Epithelial cell of proximal tubule (primary cell): ENCODE measurements at places on chromosomes 4 and X.

DNA sequence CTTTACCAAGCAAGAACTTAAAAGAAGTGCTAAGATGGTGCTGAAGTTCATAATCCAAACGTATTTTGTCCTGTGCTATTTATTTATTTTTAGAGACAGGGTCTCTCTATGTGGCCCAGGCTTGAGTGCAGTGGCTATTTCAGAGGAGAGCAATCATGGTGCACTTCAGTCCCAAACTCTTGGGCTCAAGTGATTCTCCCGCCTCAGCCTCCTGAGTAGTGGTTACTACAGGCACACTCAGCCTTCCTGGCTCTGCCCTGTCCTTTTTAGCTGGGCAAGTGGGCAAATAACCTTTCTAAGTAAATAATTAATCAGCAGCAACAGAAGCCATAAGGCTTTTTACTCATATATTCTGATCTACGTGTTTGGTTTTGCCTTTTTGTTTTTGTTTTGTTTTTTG lies 2.6 kb downstream of the NSD2 start:
- DNase-seq, result no peak

GRCh38 chr4:94519019-94519418 lies 67.3 kb downstream of the PDLIM5 start:
- no peak for DNase-seq

GRCh38 chrX:55710701-55711100 lies 6.8 kb upstream of the RRAGB start:
- DNase-seq, result peak; percentile 38

GRCh38 chr4:111937368-111937767 lies 207.9 kb upstream of the FAM241A start:
- no peak for DNase-seq

DNA sequence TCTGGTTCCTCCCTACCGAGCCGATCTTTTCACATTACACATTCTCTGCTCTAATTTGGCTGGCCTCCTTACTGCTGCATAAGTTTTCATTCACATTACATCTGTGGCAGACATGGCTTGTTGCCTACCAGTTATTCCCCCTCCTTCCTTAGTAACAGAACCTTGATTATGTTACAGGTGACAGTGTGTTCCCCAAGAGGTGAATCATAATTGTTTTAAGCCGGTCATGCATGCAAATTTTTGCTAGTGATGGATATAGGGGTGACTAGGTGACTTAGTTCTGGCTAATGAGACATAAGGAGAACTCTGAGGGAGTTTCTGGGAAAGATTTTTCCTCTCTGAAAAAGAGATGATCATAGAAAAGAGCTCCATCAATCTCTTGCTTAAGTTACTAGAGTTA lies 8.4 kb upstream of the LAMP2 start:
- peak; percentile 68 for DNase-seq

- no peak for DNase-seq
These were observed 37.9 kb upstream of the NKAP start for GRCh38 chrX:119981286-119982070.

DNA sequence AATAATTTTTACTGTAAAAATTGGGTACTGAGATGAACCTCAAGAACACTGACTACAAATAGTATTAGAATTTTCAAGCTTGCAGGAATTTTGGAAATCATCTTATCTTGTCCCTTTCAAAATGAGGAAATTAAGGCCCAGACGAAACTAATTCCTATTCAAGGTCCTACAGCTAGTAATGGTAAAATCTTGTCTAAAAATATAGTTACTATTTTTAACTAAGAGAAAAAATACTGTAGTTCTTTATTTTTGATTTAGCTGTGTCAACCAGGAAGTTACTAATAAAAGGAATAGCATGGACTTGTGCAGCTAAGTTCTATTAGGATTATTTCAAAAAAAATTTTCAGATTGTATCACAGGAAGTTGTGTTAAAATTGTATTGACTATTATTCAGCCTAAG lies 12.7 kb downstream of the PRIMPOL start:
- no peak for DNase-seq

GRCh38 chr4:123893011-123893981 lies 496.7 kb downstream of the SPRY1 start:
- no peak for DNase-seq

- peak; percentile 19 for DNase-seq
These were observed 144.9 kb downstream of the STIM2 start for GRCh38 chr4:27005501-27005900.

- DNase-seq, result no peak
These were observed 8.9 kb upstream of the AGA start for GRCh38 chr4:177451108-177451500.

DNA sequence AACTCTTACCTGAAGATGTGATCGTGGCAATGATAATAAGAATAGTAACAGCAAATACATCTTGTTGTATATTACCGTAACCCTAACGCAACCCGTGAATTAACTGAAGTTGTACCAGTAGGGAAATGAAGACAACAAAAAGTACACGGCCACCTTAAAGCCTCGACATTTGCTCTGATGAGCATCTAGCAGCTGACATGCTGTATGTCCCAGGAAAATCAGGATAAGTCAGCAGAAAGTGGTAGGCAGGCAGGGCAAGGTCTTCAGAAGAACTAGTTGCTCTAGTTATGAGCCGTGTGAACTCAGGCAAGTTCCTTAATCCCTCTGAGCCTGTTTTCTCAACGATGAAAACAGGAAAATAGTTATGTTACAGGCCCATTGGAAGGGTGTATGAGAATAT lies 7.7 kb upstream of the ASB5 start:
- no peak for DNase-seq

DNA sequence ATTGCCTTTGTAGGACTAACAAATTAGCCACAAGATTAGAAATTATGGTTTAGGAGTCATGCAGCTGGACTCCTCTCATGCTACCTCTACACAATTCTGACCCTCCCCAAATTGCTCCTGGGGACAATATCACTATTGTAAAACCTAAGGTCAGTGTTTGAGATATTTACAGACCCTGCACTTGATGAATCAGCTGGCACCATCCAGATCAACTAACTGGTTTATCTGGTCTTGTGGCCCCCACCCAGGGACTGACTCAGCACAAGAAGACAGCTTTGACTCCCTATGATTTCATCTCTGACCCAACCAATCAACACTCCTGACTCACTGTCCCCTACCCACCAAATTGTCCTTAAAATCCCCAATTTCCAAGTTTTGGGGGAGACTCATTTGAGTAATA lies 192.4 kb downstream of the STPG2 start:
- no peak for DNase-seq

DNA sequence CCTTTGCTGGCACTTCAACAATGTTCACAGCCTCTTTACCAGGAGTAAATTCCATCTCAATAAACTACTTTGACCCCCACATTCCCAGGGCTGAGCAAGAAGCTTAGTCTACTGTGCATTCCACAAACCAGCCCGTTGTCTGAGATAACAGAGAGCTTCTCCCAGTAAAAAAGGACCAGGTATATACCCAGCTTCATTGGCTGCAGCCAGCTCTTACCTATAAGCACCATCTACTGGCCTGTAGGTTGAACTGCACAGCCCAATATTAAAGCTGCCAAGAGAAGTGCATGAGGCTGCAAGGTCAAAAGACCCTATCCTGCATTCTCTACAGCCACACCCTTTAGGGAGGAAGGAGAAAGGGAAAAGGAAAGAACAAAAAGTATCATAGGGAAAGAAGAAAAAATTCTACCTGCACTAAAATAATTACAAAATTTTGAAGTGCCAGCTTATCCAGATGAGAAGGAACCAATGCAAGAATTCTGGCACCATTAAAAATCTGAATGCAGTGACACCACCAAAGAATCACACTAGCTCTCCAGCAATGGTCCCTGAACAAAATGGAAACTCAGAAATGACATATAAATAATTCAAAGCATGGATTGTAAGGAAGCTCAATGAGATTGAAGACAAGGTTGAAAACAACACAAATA lies 45.7 kb upstream of the INTU start:
- peak; percentile 19 for DNase-seq

GRCh38 chr4:88162626-88163025 lies 4.2 kb upstream of the ABCG2 start:
- DNase-seq, result no peak

DNA sequence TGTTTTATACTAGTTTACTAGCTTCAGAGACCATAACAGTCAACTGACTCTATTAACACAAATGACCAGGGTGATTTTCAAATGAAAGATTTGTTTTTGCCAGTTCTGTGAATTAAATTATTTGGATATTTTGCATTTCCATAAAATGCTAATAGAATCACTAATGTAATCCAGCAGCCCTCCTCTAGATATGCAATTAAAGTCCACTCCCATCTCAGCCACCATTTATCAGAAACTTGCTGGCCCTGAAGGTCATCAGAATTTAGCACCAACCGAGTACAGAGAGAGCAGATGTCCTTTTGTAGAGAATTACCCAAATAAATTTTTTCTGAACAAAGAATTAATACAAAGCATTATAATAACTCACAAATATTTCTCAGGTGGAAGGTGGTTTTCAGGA lies 531.1 kb upstream of the SLIT2 start:
- no peak for DNase-seq

- DNase-seq, result no peak
These were observed 12.8 kb upstream of the TMSB4X start for GRCh38 chrX:12962041-12962504.

GRCh38 chr4:55458164-55458563 lies 62.4 kb downstream of the TMEM165 start:
- DNase-seq, result no peak

GRCh38 chr4:184792950-184793555 lies 32.7 kb downstream of the ACSL1 start:
- peak; percentile 91 for DNase-seq

GRCh38 chrX:45502396-45502795 lies 301.7 kb upstream of the DIPK2B start:
- no peak for DNase-seq

DNA sequence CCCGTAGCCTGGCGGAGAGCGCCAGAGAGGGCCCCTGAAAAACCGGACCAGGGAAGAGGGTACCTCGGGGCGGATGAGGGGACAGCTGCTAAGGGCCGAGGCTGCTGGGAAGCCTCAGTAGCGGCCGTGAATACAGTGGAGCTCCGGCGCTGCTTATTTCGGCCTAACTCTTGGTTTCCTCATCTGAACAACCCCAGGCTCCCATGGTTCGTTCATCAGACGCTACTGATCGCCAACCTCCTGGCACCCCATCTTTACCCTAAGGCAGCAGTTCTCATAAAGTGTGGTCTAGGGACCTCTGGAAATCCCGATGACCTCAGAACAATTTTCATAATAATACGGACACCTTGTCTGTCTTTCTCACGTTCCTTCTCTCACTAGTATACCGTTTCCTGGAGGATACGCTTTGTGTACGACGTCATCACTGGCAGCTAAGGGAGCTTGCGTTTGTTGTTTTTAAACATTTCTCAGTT lies 645 bp upstream of the RAB28 start:
- DNase-seq, result no peak

DNA sequence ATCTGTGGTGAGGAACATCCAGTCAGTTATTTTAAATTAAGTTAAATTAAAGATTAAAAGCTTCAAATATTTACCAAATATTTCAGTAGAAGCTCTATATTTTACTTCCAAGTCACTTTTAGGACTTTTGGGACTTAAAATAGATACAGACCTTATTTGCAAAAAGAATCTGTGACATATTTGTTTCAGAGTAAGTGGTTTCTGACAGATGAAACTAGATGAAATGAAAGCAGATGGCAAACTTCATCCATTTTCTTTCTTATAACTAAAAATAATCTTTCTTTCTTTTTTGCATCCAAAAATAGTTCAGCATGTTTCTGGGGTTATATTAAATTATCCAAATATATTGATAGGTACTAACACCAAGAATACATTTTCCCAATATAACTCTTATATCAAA lies 6.6 kb upstream of the UTP3 start:
- no peak for DNase-seq

DNA sequence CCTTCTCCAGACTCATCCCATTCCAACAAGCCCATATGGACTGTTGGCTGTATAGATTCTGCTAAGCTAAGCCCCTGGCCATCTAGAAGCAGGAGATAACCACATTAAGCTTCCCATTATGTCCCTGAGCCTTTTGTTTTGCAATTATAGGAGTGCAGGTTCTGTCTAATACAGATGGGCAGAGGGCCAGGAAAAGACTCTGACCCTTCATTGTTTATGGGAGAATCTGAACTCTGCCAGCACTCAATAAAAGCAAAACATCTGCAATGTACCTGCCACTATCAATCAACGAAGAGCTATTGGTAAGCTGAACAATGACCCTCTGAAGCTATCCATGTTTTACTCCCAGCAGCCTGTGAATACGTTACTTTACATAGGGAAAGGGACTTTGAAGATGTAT lies 207.3 kb upstream of the CLNK start:
- no peak for DNase-seq

GRCh38 chr4:182861346-182861745 lies 55.8 kb downstream of the DCTD start:
- no peak for DNase-seq

DNA sequence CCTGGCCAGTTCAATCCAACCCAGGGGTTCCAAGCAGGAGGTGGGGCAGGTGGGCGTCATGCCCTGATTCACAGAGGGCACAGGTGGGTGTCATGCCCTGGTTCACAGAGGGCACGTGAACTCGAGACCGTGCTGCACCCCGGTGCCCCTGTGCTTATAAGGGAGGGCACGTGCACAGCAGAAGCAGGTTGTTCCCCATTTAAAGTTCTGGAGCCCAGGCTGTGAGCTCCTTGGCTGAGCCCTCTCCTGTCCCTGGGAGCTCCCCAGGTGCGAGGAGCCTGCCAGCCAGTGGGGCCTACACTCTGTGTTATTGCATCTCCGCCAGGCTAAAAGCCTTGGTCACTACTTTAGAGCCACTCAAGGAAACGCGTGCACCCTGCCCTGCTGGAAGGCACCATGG lies 3.2 kb upstream of the CPZ start:
- no peak for DNase-seq

GRCh38 chrX:37424000-37424429 lies 74.9 kb downstream of the PRRG1 start:
- no peak for DNase-seq

GRCh38 chr4:25513814-25514213 lies 136.8 kb downstream of the ANAPC4 start:
- no peak for DNase-seq

- DNase-seq, result no peak
These were observed 25.7 kb downstream of the ADGRG2 start for GRCh38 chrX:19096586-19096985.

- no peak for DNase-seq
These were observed 83.8 kb downstream of the SMARCA5 start for GRCh38 chr4:143597276-143597675.

GRCh38 chr4:80240976-80241375 lies 25.5 kb upstream of the FGF5 start:
- DNase-seq, result no peak

GRCh38 chr4:17437396-17437795 lies 74.5 kb downstream of the QDPR start:
- DNase-seq, result no peak
